Activated CD4-positive, alpha-beta T cell treated with anti-CD3 and anti-CD28 coated beads, Interleukin-2, Interleukin-6, amounts not matched to agents 100 ng/mL and 50 ng/mL, durations not matched to agents 16 hours and 8 hours (primary cell): ENCODE measurements at places on chromosomes 1 and 21.

DNA sequence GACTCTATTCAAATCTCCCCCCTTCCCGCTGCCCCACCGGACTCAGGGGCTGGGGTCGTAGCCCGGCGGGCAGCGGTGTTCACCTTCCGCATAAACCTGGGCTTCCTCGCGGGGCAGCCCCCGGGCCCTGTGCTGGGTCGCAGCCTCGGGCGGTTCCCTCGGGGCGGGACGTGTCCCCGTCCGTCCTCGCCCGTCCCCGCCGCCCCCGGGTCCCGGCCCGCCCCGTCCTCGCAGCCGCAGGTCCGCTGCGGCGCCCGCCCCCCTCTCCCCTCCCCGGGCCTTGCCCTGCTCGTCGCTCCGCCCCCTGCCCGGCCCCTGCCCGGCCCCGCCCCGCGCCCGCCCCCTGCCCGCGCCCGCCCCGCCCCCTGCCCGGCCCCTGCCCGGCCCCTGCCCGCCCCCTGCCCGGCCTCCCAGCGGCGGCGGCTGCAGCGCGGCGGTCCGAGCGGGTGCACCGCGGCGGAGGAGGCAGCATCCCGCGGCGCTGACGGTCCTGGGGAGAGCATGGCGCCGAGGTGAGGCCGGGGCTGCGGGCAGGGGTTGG is at the start of gene COL18A1:
TSS of gene COL18A1 (plus strand) at position 436 of the 541 bp plus-strand sequence. CDS start at position 502, 66 bp downstream.
- peak; percentile 16 for DNase-seq

- DNase-seq: no peak
Observed at GRCh38 chr1:203133970-203134725, 6.6 kb downstream of the ADORA1 start.

DNA sequence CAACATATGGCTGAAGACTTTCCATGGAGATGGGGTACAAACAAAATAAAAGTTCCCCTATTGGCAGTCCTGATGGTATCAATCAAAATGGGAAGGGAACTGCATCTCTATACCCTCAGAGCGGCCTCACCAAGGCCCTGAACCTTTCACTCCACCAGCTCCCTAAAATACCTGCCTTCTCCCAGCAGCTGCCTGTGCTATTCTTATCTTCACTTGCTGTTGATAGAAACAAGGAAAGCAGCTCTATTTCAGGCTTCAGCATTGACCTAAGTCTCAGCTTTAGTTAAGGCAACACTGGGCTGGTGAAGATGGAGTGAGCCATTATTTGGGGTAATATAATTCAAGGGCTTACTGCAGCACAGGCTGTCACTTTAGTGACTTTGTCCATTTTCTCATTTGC is 21.7 kb upstream of the PIGC start:
- DNase-seq: no peak

DNA sequence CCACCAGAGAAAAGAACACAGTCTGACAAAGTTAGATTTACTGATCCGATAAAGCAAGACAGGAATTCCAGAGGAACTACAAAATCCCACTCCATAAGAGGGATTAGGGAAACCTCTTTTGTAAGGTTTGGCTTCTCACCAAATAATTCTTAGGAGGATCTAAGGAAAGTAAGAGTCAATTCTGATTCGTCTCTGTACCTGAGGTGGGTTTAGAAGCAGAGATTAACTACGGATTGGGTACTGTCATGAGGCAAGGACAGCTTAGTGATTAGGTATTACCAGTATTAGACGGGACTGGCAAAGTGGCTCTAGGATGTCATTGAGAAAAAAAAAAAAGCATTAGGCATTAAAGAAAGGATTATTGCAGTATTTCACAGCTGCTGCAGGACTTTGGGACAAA is 371.7 kb upstream of the BRINP3 start:
- no peak for DNase-seq

DNA sequence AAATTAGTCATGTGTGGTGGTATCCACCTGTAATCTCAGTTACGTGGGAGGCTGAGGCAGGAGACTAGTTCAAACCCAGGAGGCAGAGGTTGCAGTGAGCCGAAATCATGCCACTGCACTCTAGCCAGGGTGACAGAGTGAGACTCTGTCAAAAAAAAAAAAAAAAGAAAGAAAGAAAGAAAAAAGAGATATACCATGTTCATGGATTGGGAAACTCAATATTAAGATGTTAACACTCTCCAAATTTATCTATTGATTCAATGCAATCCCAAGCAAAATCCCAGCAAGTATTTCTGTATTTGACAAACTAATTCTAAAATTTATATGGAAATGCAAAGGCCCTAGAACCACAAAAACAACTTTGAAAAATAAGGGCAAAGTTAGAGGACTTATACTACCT is 11.0 kb upstream of the SHISAL2A start:
- no peak for DNase-seq
